PC-3 (cell line): ENCODE measurements at places on chromosomes 11 and 22. TPM values are rescaled to one million over a fixed set of nuclear protein-coding genes. Genes with fewer than 3 reads are reported as not detected.

MRGPRX3 gene
- total RNA-seq: not detected in 2 replicates

FGF3 gene
- not detected in 2 replicates for total RNA-seq

WBP2NL gene
- 0.33 TPM in 1 of 2 replicates, not detected in the other for total RNA-seq

CRYAB gene
- total RNA-seq: not detected in 2 replicates

TMEM80 gene
- 10.8 and 16.2 TPM in 2 replicates for total RNA-seq

NCAM1 gene
- total RNA-seq: not detected in 2 replicates

POU2AF2 gene
- total RNA-seq: not detected in 2 replicates

PPP6R2 gene
- total RNA-seq: 46.2 and 54.0 TPM in 2 replicates

OR51I1 gene
- total RNA-seq: not detected in 2 replicates

TMEM109 gene
- total RNA-seq: 165 and 202 TPM in 2 replicates

CEND1 gene
- total RNA-seq: not detected in 2 replicates

TYMP gene
- total RNA-seq: 12.3 and 21.8 TPM in 2 replicates

PGA3 gene
- total RNA-seq: not detected in 2 replicates

CHST1 gene
- total RNA-seq: not detected in 2 replicates

MS4A4E gene
- not detected in 2 replicates for total RNA-seq

INPP5J gene
- 2.1 and 3.1 TPM in 2 replicates for total RNA-seq

GRCh38 chr11:85758026-85758425 lies 52.9 kb downstream of the SYTL2 start:
- DNase-seq: peak; percentile 47

DNA sequence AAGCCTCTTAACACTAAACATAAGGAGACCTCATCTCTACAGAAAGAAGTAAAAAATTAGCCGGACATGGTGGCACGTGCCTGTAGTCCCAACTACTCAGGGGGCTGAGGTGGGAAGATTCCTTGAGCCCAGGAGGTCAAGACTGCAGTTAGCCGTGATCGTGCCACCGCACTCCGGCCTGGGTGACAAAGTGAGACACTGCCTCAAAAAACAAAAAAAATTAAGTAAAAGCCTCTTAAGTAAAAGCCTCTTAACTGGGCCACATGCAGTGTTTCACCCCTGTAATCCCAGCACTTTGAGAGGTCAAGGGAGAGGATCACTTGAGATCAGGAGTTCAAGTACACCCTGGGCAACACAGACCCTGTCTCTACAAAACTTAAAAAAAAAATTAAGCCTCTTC lies 25.7 kb downstream of the CELF1 start:
- no peak for DNase-seq

- peak; percentile 25 for DNase-seq
Measured at GRCh38 chr11:69167916-69168691, 12.4 kb downstream of the SMIM38 start.

DNA sequence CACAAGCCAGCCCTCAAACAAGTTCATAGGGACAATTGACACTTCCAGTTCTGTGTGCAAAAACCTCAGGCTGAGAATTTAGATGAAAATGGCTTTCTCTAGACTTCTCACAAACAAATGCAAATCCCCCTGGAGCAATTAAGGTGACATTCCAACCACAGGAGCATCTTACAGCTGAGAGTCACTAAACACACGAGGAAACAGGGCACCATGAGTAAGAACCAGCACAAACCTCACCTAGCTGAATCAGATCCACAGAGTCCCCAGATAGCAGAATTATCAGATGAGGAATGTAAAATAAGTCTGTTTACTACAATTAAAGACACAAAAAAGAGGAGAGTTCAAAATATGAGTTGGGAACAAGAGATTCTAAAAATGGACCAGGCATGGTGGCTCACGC lies 51.5 kb downstream of the RTL6 start:
- DNase-seq: no peak

DNA sequence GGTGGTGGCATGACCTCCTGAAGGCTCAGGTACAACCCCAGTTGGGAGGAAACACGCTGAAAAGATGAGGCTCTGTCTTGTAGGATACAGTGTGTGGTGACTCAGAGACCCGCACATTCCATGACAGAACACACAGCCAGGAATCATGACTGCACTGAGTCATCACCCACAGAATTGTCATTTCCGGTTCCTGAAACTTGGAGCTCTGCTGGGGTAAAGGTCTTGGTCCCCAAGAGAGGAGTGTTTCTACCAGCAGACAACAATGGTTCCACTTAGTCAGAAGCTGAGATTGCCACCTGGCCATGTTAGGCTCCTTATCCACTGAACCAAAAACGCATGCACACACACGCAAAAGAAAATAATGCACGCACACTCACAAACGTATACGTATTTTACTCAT lies 31.5 kb upstream of the CYB5R3 start:
- DNase-seq: peak; percentile 96

GRCh38 chr11:12876988-12877387 lies 132.1 kb upstream of the RASSF10 start:
- DNase-seq: no peak

GRCh38 chr11:83727251-83727650 lies 441.1 kb upstream of the CCDC90B start:
- no peak for DNase-seq

DNA sequence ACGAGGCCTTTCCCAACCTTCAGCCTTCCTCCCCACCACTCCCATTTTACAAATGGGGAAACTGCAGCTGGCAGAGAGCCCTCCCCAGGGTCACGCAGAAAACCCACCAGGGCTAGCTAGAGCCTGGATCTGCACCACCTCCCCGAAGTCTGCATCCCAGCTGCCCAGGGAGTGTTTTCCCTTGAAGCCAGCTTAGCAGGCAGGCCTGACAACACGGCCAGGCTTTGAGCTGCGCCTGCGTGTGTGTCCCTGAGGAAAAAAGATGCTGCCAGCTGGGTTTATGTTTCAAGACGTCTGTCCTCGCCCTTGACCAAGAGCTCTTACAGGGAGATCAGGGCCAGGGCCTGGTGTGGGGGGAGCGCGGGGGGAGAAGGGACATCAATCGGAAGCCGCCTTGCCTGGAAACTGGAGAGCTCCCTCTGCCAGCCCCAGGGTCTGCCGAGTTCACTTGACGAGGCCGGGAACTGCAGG lies 20.3 kb downstream of the WNT11 start:
- DNase-seq: no peak

- DNase-seq: no peak
Measured at GRCh38 chr22:46968848-46969247, 206.4 kb downstream of the TBC1D22A start.

DNA sequence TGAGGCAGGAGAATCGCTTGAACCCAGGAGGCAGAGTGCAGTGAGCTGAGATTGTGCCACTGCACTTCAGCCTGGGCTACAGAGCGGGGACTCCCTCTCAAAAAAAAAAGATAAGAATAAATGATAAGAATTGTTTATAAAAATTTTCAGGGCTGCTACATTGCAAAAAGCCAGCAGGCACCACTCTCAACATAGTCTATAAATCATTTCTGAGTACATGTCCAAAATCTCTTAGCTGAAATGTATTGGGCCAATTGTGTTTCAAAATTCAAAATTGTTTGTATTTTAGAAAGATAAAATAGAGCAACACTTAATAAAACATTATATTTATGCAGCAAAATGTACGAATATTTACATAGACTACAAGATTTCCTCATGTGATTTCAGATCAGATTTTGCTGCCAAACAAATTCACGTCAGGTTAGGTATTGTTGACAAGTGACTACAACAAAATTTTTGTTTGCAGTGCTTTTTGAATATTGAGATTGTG lies 13.9 kb downstream of the PGR start:
- no peak for DNase-seq
